ENCODE measurements at places on chromosomes 5 and 9.

- DNase-seq = peak; percentile 64
These were observed 21.7 kb upstream of the NSD1 start for GRCh38 chr5:177111720-177112394.

GRCh38 chr9:19409401-19410194, 789 bp downstream of the ACER2 start:
- DNase-seq = peak; percentile 7

DNA sequence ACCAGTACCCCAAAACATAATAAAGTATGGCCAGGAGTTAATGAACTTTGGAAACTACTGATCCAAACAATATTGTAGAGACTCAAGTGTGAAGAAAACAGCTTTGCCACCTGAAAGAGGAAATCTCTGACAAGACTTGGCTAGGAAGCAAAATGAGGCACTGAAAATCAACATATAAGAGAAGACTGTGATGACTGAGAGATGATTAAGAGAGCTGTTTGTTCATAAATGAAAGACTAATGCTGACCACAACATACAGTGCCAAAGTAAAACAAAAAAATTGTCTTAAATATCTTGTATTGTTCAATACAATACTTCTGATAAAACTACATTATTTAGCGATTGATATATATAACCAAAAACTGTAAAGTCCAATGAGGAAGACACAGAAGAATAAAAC, 7.2 kb downstream of the RC3H2 start:
- no peak for DNase-seq

DNA sequence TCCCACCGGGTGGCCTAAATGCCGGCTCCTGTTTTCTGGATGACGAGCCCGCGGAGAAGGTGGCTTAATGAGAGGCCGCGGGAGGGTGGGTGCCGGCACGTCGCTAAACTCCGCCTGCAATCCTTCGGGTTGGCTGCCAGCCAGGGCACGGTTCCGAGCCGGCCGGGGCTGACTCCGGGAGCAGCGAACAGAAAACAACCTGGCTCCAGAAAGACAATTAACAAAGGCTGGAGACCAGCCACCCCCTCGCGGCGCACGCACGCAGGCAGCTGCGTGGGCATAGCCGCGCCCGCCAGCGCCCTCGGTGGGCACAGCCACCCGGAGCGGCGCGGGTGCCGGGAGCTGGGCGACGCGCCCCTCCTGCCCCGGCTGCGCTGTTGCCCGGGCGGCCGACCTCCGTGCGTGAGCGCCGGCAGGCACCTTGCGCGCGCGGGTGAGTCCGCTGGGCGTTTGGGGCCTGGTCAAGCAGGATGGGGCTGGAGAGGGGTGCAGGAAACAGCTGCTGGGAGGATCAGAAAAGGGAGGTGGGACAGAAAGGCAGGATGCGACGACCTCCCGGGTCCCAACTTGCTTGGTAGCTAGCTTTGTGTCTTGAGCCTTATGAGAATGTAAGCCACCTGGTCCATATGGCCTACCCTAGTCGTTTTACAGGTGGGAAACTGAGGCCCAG, at the start of gene ARHGEF37:
Gene ARHGEF37, plus strand, starts transcription at position 307 of the 670 bp plus-strand sequence. CDS start 16,272 bp downstream, outside the sequence.
- DNase-seq = peak; percentile 58
